ENCODE measurements at places on chromosomes 4 and X.

GRCh38 chr4:94413085-94413840 lies 38.5 kb upstream of the PDLIM5 start:
- no peak for DNase-seq

GRCh38 chr4:65019775-65020174 lies 610.5 kb upstream of the TECRL start:
- no peak for DNase-seq

GRCh38 chr4:147547314-147548056 lies 66.6 kb downstream of the EDNRA start:
- DNase-seq = no peak

DNA sequence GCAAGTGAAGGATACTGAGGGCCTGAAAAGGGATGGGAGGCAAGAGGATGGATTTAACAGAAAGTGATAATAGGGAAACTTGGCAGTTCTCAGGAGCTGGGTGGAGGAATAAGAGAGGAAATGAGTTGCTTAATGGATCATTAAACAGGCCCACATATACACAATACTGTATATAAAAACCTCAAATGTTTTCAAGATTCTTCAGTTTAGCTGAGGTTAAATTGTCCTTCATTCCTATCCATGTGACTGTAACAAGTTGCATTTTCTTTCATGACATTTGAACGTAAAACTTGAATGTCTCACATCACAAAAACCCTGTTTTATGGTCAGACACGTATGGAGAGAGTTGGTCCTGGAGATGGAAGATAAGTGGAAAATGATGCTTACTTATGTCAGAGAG lies 76.5 kb upstream of the PLAC8 start:
- DNase-seq = no peak

GRCh38 chrX:66074920-66075879 lies 35.3 kb upstream of the VSIG4 start:
- peak; percentile 78 for DNase-seq

DNA sequence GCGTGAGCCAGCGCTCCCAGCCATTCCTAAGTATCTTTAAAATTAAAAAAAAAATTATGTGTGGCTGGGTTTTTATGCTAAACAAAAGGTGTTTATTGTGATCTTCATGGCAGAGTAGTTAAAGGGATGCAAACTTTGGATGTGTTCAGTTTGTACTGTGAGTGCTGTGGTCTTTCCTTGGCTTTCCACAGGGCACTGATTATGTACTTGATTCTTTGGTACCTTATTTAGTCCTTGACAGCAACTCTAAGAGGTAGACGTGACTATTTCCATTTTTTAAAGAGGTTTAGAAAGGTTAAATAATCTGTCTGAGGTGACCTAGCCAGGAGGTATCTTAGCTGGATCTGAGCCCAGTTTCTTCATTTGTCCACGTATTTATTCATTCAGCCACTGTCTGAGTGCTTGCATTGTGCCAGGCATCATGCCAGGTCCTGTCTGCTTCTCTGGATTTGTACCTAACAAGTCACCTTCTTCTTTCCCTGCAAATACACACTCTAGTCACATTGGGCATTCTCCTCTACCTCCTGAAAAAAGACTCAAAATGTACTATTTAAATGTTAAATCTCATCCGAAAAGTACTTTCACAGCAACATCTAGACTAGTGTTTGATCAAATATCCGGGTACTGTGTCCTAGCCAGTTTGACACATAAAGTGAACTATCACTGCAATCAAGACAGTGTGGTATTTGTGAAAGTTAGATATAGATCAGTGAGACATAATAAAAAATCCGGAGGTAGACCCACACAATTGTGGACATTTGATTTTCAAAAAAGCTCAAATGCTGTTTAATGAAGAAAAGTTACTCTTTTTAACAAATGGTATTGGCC lies 31.5 kb downstream of the WWC2 start:
- no peak for DNase-seq

- no peak for DNase-seq
These were observed 145.4 kb upstream of the PLAC1 start for GRCh38 chrX:134803551-134804183.

DNA sequence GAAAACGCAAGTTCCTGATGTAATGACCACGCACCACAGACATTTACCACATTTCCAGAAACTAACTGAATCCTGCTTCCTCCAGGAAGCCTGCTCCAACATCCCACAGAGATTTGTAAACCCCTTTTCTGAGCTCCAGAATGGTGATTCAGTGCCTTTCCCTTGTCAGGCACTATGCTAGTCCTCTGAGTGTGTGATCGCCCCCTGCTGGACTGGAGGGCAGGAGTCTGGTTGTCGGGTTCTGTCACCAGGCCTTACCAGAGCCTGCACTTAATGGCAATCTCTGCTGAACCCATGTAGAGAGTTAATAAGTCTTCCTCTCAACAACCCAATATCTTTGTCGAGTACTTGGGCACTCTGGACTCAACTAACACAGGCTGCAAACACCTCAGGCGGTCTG lies 14.5 kb upstream of the KDM5C start:
- DNase-seq = peak; percentile 36

DNA sequence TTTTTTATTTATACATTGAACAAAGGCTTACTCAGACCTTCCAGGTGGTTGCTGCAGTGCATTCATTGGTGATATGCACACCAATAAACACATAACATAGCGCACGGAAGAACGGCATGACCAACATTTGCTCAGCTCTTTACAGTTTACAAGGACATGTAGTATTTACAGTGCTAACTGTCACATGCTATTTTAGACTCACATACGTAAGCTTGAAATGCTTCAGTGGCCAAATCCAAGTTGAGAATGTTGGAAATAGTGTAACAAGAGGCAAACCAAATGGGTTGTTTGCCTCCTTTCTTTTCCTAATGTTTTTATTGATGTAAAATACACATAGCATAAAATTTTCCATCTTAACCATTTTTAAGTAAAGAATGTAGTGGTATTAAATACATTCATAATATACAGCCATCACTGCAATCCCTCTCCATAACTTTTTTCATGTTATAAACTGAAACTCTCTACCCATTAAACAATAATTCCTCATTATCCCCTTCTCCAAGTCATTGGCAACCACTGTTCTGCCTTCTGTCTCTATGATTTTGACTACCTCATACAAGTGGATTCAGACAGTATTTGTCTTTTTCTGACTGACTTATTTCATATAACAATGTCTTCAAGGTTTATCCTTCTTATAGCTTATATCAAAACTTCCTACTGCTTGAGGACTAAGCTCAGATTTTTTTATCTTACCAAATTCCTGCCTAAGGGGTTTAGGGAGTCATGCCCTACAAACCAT lies 1722.9 kb upstream of the AGA start:
- no peak for DNase-seq

- DNase-seq = no peak
These were observed 64.8 kb downstream of the PCDH18 start for GRCh38 chr4:137467537-137467936.

DNA sequence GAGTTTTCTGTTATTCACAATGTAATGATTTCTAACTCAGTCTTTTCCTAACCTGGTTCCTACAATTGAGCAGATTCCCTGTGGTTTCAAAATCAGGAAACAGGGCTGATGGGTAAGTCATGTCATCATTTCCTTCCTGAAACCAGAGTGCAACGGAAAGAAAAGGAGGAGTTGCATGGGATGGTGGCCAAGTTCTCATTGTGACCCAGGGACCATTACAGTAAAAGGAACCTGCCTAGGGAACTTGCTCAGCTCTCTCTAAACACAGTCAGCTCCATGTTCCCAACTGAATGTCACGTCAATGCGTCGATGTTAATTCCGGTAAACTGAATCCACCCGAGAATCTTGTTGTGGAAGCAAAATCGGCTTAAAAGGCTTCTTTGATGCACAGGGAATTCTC lies 51.2 kb downstream of the LGI2 start:
- DNase-seq = no peak

DNA sequence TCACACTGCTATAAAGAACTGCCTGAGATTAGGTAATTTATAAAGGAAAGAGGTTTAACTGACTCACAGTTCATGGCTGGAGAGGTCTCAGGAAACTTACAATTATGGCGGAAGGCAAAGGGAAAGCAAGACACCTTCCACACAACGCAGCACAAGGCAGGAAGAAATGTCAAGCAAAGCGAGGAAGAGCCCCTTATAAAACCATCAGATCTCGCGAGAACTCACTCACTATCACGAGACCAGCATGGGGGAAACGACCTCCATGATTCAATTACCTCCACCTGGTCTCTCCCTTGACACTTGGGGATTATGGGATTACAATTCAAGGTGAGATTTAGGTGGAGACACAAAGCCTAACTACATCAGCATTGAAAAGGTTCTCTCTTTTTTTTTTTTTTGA lies 39.6 kb downstream of the PALLD start:
- DNase-seq = no peak

DNA sequence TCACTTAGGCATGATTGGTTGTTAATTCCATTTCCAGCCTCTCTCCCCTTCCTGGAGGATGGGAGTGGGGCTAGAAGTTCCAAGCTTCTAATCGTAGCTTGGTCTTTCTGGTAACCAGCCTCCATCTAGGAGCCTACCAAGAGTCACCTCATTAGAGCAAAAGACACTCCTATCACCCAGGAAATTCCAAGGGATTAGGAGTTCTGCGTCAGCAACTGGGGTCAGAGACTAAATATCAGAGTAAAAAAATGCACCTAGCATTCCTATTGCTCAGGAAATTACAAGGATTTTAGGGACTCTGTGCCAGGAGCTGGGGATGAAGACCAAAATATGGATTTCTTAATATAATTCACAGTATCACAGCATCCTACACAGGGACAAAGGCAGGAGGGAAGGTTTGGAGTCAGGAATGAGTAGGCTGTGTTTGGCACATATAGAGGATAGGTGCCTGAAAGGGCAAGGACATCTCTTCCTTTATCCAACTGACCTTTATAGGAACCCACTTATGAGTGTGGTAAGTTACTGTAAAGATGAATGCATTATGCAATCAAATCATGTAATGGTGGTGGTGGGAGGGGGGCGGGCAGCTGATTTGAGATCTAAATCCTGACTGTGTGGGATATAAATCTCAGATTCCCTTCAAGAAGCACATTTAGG lies 30.5 kb upstream of the LIMCH1 start:
- no peak for DNase-seq

- peak; percentile 2 for DNase-seq
These were observed 100.1 kb upstream of the VCX3B start for GRCh38 chrX:8364369-8365141.

DNA sequence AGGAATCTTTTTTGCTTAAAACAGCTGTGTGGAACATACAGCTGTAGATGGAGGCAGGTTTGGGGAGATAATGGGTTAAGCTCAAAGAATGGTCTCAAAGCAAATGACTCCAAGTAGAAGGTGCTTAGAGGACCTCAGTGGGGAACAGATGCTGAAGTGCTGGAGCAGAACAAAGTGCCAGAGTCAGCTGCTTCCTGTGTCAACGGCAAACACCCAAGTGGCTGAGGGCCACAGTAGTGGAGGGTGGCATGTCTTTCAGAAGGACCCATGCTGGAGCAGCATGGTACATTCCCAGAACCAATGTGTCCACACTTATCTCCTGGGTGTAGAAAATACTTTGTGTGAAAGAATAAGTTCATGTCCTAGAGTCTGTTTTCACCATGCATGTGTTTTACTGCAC lies 197.5 kb downstream of the CCNG2 start:
- no peak for DNase-seq

GRCh38 chrX:2147928-2148327 lies 352.8 kb downstream of the DHRSX start:
- no peak for DNase-seq

GRCh38 chrX:152641996-152642395 lies 4.3 kb downstream of the GABRQ start:
- no peak for DNase-seq

DNA sequence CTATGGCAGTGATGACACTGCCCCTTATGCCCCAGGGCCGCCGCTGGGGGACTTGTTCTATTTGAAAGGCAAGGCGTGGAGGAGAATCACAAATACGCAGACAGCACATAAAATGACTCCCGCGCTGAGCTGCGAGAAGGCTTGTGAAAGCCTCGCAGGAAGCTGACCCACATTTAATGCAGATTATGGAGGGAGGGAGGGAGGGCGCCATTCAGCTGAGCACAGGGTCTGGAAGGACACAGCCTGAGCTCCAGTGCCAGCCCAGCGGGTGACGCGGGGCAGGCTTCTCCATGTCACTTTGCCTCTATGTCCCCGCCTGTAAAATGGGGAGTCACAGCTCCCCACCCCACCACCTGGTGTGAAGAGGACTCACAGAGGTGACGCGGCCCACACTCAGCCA lies 14.3 kb downstream of the ABLIM2 start:
- DNase-seq = no peak
